Activated T-cell treated with anti-CD3 and anti-CD28 coated beads, Interleukin-2, amount 50 U/mL, for 1 hour (primary cell): ENCODE measurements at places on chromosomes 3 and 15.

- DNase-seq = no peak
Observed at GRCh38 chr3:38090453-38090852, 46.5 kb downstream of the ACAA1 start.

- no peak for DNase-seq
Observed at GRCh38 chr3:27290760-27291159, 78.4 kb downstream of the NEK10 start.

DNA sequence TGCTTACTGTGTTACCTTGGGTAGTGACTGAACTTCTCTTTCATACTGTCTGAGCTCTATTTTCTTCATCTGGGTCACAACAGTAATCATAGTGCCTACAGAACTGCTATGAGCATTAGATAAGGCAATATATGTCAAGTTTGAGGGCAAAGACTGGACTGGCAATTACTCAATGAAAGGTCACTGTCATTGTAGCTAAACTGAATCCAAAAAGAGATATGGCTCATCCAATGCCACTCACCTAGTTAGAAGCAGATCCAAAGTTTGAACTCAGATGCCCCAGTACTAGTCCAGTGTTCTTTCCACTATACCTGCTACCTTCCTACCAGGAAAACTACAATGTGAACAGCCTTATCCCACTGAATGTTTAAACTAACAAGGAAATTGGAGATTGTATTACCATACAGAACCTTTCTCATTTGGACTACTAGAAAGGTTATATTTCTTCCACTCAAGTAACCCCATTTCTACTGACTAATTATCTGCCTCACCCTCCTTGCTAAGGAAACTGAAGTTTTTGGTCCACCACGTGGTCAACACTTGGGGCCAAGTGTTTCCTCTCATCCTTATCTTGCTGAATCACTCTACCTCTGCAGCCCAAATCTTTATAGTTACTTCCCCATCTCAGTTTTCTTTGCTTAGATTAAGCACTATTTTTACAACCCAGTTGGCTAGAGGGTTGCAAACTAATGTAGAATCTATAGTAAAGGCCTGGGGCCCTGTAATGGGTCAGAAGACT, 202.3 kb upstream of the LPP start:
- no peak for DNase-seq

GRCh38 chr3:122800031-122800430, 5.2 kb downstream of the SLC49A4 start:
- DNase-seq = no peak

GRCh38 chr3:68163062-68163461, 508.6 kb upstream of the SUCLG2 start:
- no peak for DNase-seq

DNA sequence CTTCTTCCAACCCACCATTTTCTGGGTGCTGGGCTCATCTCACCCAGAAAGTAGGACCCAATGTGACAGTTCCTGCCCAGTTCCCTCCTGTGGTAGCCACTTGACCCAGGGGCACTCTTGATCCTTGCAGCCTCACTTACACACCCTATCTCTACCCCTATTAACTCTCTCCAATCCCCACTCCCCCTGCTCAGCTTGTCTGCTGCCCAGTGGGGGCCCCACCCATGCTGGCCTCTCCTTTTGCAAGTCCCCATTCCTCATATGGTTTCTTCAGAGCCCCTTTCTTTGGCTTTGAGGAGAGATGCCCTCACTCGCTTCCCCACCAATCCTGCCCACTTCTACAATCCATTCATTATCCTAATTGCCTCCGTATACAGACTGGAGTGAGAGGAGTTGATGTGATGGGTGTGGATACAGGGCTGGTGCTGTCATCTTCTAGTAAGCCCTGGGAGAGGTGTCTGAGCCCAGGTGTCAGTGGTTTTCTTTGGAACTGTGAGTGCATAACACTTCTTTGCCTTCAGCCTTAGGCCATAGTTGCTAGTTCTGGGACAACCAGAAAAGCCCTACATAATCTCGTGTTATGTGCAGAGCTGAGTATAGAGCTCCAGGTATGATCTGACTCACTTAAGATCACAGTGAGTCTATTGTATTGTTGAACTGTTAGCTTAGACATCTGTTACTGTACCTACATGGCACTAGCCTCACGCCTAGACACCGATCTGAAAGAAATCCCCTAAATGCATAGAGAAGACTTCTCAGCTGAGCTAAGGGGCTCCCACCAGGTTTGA, 4.8 kb upstream of the CCR5 start:
- no peak for DNase-seq

DNA sequence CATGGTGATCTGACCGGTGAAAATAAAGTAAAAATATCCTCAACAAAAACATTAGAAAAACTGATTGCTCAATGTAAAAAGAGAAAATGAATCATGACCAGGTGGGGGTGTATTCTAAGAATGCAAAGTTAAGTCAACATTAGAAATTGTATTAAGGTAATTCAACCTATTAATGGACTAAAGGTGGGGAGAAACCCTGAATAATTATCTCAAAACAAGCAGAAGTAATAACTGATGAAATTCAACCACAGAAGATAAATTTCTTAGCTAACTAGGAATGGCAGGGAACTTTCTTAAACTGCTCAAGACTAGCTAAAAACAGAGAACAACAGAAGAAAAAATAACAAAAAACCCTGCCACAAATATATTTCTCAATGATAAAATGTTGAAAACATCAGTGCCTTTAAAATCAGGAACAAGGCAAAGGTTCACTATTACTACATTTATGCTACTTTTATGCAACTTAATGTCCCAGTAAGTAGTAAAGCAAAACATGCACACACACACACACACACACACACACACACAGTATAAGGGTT, 204.4 kb upstream of the THBS1 start:
- DNase-seq = no peak

GRCh38 chr3:181728470-181729340, 17.0 kb downstream of the SOX2 start:
- DNase-seq = no peak
